ENCODE measurements at places on chromosomes 16 and 17.

GRCh38 chr16:75263963-75264445 is 12.6 kb upstream of the BCAR1 start:
- DNase-seq, result no peak

GRCh38 chr16:55832773-55833691 is at the start of gene CES1:
CES1 (minus strand) TSS chr16:55833096; CDS start chr16:55833055, 41 bp downstream.
- DNase-seq, result no peak

DNA sequence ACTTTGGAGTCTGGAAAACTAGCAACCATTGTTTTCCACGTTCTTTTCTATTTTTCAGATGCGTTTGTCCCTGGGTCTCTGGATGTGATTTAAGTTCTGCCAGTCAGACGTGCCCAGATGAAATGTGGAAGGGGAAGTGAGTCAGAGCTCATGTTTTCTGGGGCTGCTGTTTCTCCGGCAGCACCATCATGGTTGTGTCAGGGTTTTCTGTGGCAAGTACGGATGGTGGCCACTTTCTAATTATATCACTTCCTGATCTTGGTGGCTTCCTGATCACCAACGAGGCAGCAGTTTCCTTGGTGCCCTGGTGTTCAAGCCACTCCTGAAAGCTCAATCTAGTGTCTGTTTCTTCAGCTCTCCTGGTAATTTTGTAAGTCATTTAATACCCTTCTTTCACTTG is 31.4 kb upstream of the PMFBP1 start:
- DNase-seq, result no peak

DNA sequence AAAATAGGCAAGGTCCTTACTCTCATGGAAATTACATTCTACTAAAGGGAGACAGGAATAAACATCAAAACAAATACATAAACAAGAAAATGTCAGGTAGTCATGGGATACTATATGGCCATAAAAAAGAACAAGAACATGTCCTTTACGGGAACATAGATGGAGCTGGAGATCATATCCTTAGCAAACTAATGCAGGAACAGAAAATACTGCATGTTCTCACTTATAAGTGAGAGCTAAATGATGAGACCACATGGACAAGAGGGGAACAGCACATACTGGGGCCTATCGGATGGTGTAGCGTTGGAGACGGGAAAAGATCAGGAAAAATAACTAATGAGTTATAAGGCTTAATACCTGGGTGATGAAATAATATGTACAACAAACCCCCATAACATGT is 69.1 kb downstream of the BRIP1 start:
- DNase-seq, result no peak

GRCh38 chr17:64092952-64093451 is 36.9 kb downstream of the ERN1 start:
- no peak for DNase-seq

DNA sequence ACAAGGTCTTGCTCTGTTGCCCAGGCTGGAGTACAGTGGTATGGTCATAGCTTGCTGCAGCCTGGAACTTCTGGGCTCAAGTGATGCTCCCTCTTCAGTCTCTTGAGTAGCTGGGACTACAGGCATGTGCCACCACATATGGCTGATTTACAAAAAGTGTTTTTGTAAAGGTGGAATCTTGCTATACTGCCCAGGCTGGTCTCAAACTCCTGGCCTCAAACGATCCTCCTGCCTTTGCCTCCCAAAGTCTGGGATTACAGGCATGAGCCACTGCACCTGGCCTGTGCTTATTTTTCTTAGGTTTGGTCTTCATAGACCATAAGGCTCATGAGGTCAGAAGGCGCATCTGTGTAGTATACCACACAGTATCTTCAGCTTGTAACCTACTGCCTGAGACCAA is 5.3 kb downstream of the CLEC19A start:
- no peak for DNase-seq

GRCh38 chr17:66511135-66511534 is 208.7 kb downstream of the PRKCA start:
- DNase-seq, result no peak

DNA sequence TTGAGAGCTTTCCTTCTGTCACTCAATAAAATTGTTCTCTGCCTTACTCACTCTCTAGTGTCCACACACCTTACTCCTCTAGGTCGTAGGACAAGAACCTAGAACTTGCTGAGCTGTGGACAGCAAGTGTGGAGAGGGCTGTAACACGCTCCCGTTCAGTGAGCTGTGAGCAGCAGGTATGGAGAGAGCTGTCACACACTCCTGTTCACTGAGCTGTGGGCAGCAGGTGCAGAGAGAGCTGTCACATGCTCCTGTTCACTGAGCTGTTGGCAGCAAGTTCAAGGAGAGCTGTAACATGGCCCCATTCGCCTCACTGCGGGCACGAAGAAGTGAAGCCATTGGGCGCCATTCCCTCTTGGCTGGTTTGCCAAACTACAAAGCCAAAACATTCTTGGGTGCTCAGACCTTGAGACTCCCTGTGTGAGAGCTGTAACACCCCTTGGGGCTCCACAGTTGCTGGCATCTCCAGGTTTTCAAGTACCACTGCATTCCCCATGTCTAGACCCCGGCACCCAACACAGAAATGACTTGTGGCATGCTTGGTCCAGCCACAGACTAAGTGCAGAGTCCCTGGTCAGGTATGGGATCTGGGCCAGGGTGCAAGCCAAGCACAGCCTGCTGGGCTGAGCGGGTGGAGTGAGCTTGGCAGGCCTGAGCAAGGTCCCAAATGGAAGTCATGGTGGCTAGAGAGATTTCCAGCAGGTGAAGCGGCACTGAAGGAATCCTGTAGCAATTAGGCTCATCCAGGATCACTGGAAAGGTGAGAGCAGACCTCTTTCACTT is 608.0 kb upstream of the CDH8 start:
- no peak for DNase-seq

- DNase-seq, result no peak
These were observed 28.5 kb downstream of the DNAH17 start for GRCh38 chr17:78548725-78549124.

GRCh38 chr16:85002608-85003007 is 8.7 kb downstream of the ZDHHC7 start:
- no peak for DNase-seq

GRCh38 chr17:46273541-46274236 is 21.2 kb upstream of the LRRC37A start:
- no peak for DNase-seq

DNA sequence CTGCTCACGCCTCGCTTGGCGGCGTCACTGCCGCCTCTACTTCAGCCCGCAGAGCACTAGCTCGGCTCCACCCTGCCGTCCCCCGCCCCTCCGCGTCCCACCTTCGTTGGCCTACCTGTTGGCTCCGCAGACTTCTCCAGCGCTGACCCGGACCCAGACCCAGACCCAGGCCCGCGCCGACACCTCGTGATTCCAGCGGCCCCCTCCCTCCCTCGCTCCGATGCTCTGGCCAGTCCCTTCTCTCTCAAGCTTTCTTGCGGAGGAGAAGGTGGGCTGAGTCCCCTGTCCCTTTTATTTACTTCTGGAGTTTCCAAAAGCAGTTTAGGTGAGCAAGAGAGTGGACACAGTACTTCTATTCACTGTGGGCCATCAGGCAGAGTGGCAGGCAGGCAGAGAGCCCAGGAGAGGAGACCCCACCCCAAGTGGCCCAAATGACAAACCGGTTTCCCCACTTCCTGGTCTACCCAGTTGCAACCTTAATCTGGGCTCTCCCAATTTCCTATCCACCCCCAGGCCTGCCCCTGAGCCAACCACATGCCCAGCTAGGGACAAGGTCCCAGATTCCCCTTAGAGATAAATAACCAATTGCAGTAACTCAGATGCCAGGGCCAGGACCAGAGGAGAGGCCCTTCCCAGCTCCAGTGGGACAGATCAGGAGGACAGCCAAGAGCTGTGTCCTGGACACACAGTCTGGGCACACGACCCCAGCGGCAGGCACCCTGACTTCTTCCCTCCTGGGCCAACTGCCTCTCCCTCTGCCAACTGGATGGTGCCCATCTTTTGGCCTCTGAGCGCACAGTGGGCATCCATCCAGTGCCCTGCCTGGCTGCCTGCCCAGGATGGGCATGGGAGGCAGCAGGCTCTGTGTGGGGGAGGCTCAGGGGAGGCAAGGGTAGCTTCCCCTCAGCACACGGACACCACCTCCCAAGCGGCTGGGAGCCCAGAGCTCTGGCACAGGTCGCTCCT is 1.2 kb upstream of the SRCIN1 start:
- no peak for DNase-seq
